Cortex of kidney (tissue), 1 donor: ENCODE measurements at places on chromosomes 4 and X.

DNA sequence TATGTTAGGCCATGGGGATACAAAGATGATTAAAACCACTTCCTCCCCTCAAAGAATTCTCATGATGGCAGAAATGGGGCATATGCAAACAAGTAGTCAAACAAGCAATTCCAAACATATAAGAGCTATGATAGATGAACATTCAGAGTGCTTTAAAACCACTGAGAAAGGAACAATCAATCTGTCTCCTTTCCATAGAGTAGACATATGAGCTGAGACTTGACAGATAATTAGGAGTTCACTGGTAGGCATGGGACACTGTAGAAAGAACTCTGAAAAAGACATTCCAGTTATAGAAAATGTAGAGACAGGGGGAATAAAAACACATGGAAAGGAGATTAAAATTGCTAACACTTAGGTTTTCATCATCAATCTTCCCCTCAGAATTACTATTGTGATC, 372.8 kb downstream of the KLHL4 start:
- DNase-seq = no peak

- DNase-seq = no peak
Observed at GRCh38 chr4:71334465-71334882, 4.3 kb upstream of the SLC4A4 start.

DNA sequence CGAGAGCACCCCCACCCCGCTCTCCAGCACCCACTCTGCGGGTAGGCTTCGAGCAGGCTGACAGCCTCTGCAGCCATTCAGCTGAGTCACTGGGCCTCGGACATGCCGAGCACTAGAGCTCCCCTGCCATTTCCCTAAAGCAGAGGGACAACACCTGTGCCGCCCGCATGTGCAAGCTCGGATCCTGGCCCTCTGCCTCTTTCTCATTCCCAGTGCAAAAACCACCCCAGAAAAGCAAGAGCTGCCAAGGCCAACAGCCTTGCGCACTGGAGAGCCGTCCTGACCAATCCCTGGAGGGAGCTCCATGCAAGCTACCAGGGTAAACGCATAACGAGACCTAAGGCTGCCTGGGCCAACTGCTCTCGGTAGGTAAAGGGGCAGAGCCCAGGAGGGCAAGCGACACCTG, 5.3 kb downstream of the HCFC1 start:
- DNase-seq = no peak

- DNase-seq = no peak
Observed at GRCh38 chrX:80021621-80022020, 7.1 kb downstream of the TBX22 start.

DNA sequence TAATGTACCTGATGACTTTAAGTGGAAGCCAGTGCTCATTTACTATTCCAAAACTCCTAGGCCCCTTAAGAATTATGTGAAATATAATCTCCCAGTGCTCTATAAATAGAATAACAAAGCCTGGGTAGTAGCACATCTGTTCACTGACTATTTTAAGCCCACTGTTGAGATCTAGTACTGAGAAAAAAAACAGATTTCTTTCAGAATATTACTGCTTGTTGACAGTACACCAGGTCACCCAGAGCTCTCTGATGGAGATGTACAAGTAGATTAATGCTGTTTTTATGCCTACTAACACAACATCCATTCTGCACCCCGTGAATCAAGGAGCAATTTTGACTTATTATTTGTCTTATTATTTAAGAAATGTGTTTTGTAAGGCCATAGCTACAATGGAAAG, 75.7 kb downstream of the FAM47C start:
- DNase-seq = no peak

GRCh38 chrX:41824551-41824950, 98.8 kb downstream of the CASK start:
- no peak for DNase-seq

DNA sequence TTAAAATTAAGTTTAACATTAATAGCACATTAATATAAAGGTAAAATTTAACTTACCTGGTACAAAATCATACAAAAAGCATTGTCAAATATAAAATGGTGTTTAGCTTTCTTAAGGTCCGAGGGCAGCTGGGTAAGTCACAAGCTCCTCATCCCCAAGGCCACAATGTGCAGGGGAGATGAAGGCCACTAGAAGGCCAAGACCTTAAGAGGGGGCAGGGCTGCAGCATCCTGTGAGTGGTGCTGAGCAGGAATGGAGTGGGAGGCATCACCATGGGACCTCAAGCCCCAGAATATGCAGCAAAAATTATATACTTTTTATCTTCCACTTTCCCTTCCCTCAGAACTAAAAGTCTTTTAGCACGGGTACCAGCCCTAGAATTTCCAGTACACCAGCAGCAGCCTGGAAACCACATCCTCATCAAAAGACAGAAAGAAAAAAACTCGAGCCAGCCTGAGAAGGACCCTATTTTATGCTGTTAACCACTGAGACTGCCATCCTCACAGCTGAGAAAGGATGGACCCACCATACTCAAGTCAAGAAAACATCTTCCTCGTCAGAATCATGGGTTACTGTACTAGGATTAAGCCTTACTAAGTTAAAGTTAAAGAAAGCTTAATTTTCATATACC, 13.0 kb upstream of the RHOXF2 start:
- no peak for DNase-seq

GRCh38 chr4:109211671-109212070, 90.8 kb downstream of the COL25A1 start:
- no peak for DNase-seq

DNA sequence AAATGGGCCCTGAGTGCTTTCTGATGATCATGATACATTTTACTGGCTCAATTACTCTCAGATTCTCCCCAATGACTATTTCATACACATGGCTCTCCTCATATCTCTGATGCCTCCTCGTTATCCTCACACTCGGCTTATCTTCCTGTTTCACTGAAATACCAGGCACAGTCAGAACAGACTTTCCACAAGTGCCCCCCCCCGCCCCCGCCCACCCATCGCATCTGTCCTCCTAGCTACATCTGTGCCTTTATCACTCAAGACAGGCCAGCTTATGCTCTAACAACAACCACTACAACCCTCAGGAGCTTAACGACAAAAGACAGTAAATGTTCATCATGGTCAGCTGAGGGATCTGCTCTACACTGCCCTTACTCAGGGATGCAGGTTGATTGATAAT, 610.6 kb upstream of the DIPK2B start:
- DNase-seq = no peak

GRCh38 chr4:36823199-36823967, 421.2 kb upstream of the NWD2 start:
- DNase-seq = no peak

GRCh38 chrX:109268340-109268739, 213.5 kb downstream of the GUCY2F start:
- no peak for DNase-seq

DNA sequence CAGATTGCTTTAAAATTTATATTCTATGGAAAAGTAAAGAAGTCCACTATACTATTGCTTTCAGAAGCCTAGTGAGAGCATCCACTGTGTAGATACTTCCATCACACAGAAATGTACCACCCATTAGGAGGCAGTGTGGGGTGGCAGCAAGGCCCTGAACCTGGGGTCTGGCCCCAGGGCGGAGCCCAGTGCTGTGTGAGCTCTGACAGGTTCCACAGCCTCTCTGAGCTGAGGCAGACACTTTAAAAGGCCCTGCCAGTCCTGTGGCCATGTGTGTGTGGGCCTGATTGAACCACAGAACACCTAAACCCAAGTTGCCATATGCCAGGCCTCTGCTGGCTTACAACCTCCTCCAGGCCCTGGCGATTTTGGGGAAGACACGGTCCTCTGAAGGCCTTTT, 49.2 kb downstream of the PHKA2 start:
- no peak for DNase-seq

DNA sequence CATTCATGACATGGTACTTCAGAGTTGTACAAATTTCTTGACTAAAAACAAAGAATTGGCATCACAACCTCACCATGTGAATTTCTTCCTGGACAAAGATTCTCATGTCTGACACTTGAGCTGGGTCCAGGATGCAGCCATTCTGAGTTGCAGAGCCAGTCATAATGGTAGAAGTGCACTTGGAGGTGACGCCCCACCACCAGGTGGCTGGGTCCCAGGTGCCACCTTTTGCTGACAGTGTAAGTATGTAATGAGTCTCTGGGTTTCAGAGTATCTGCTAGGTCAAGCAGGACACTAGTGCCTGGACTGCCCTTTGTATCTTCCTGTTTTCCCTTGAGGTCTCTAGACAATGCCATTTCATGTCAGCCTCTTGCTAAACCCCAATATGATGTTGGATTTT, 36.6 kb upstream of the WDR1 start:
- no peak for DNase-seq

- DNase-seq = no peak
Observed at GRCh38 chrX:150198776-150199175, 164.3 kb upstream of the MAMLD1 start.

DNA sequence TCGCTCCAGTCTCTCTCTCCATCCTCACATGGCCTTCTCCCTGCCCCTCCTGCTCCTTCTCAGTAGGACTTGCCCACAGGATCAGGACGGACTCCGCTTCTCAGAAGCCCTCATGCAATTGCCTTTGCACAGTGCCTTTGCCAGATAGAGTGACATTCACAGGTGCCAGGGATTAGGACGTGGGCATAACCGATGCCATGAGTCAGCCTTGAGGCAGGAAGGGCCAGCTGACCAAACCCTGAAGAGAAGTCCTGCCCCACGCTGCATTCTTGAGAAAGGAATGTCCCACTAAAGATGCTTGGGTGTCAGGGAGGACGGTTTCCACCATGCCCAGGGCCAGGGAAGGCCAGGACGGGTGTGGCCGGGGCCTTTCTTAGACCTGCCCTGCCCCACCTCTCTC, 6.6 kb upstream of the GRPEL1 start:
- DNase-seq = no peak

DNA sequence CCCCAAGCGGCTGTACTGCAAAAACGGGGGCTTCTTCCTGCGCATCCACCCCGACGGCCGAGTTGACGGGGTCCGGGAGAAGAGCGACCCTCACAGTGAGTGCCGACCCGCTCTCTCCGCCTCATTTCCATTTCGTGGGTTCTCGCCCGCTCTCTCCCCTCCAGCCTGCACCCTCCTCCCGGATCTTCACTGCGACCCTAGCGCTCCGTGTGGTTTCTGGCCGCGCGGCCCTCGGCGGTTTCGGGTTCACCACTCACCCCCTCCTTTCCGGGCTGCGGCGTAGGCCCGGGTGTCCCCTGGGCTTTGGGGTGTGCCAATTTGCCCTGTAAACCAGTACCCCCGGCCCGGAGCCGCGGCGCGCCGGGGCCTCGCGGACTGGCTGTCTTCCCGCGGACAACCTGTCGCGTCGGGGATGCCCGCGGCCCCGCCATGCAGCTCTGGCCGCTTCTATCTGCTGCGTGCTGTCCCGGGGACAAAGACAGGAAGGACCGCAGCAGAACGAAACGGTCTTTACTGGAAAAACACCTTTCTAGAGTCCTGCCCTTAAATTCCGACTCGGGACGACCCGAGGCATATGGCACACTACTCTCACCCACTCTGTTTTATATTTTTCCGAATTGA, 737 bp downstream of the FGF2 start:
- no peak for DNase-seq

DNA sequence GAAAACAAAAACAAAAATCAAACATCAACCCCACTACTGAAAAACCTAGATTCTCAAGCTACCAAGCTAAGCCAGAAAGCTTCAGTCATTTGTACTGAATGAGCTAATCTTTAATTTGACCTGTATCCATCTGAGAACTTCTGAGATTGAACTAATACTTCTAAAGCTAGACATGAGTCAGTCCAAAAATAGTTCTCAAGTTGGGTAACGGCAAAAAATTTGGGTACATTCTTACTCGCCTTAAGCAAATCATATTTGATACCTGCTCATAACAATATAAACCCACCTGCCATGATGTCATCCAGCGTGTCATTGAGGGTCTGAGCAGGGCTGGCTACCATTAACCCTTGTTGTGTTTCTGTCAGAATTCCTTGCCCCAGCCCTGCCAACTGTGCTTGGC, 69.7 kb upstream of the COX18 start:
- no peak for DNase-seq

- DNase-seq = no peak
Observed at GRCh38 chrX:82081027-82081426, 879.1 kb downstream of the SH3BGRL start.

GRCh38 chr4:99629962-99630554, 27.6 kb downstream of the C4orf54 start:
- no peak for DNase-seq

- no peak for DNase-seq
Observed at GRCh38 chrX:151901826-151902225, 10.9 kb upstream of the MAGEA4 start.

DNA sequence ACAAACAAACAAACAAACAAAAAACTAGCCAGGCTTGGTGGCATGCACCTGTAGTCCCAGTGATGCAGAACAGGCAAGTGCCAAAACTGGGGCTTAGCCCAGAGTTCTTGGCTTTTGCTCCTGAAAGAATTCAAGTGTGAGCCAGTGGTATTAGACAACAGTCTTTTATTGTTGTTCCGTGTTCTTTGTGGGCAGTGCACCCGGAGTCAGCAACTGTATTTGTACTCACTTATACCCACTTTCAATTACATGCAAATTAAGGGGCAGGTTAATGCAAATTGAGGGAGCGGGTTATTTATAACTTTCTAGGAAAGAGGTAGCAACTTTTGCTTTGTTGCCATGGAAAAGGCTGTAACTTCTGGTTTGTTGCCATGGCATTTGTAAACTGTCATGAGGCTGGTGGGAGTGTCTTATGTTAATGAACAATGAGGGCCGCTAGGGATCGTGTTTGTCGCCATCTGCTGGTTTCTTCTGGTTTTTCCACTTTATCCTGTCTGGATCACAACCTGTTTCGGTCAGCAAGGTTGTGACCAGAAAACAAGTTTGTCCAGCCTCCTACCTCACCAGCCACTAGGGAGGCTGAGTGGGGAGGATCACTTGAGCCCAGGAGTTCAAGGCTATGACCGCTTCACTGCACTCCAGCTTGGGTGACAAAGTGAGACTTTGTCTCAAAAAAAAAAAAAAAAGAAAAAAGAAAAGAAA, 88.8 kb upstream of the ESX1 start:
- DNase-seq = no peak

GRCh38 chrX:109886122-109886761, 116.7 kb upstream of the TMEM164 start:
- DNase-seq = no peak

- no peak for DNase-seq
Observed at GRCh38 chr4:12409507-12410190, 981.0 kb upstream of the HS3ST1 start.

GRCh38 chr4:132530861-132531260, 618.2 kb upstream of the PCDH10 start:
- DNase-seq = no peak

- DNase-seq = no peak
Observed at GRCh38 chrX:119759248-119759766, 919 bp downstream of the SOWAHD start.

DNA sequence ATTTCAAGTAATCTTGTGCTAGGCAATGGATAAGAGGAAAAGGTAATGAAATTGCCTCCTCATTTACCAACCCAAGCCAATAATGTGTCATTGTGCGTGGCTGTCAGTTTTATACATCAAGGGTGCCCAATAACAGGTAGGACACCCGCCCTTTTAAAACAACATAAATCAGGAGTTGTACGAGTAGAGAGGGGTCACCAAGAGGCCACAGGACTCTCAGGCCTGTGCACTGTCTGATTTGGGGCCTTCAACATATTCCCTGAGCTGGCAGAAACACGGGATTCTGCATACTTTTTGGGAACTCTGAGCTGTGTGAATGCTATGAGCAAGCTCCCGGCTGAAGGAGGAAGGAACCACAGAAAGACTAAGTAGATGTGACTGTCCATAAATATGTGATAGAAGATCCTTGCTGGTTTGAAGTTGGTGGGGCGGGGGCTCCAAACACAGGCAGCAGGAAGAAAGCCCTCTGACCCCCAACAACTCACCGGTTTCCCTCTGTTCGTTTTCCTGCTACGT, 82.7 kb upstream of the MAML3 start:
- DNase-seq = no peak

GRCh38 chr4:24451870-24452269, 132.5 kb downstream of the DHX15 start:
- no peak for DNase-seq
